ENCODE measurements at places on chromosomes 1 and 21.
A peak's percentile ranks its signal among the peaks of the same experiment; 100 is the strongest.

DNA sequence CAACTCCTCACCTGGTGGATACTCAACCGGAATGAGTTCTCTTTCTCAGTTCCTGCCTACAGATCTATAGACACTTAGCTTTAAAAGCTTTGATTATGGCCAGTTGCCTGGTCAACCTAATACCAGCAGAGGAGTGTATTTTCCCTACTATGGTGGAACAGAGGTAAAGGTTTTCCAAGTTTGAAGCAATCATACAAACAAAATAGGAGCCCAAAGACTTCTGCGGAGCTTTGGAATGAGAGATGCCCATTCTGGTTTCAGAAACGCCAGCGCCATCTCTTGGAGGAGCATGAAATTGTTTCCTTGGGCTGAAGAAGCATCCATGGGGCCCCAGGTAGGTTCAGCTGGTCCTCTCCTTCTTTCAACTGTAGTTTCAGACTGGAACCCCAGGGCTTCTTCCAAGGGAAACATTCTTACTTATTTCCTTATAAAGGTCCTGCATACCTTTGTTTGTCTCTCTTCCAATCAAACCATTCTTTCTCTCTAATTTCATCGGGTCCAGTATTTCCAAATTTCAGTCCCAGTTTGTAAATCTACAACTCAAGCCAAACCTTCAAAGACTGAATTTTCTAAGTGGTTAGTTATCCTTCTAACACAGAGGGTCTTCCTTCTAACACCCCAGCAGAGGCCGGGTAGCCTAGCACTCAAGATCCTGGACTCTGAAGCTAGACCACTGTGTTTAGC, 95.9 kb downstream of the KCNJ15 start:
- DNase-seq: no peak

DNA sequence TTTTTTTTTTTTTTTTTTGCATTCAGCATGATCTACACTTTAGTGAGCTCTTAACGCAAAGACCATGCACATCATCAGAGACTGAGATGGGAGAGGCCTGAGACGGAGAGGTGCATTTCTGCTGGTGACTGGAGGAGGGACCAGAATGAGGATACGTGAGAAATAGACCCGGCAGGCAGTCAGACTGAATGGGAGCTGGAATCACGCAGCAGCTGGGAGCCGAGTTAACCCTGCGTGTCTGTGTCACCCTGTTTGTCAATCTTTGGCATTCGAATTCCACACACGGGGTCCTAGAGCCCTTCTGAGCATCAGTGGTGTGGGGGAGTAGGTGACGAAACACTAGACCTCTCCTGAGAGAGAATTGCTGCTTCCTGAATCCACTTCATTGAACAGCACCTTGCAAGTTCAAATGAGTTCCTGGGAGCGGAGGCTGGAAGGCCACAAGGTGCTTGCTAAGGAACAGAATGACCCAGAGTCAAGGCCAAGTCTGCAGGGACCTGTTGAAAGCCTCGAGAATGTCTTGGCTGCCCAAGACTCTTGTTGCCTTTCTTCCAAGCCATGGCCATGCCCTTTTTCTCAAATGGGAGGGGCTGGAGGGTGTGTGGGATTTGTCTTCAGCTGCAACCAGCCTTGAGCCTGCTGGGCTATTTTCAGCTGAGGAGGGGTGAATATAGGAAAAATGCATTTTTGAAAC, 123.3 kb downstream of the CNIH3 start:
- no peak for DNase-seq

DNA sequence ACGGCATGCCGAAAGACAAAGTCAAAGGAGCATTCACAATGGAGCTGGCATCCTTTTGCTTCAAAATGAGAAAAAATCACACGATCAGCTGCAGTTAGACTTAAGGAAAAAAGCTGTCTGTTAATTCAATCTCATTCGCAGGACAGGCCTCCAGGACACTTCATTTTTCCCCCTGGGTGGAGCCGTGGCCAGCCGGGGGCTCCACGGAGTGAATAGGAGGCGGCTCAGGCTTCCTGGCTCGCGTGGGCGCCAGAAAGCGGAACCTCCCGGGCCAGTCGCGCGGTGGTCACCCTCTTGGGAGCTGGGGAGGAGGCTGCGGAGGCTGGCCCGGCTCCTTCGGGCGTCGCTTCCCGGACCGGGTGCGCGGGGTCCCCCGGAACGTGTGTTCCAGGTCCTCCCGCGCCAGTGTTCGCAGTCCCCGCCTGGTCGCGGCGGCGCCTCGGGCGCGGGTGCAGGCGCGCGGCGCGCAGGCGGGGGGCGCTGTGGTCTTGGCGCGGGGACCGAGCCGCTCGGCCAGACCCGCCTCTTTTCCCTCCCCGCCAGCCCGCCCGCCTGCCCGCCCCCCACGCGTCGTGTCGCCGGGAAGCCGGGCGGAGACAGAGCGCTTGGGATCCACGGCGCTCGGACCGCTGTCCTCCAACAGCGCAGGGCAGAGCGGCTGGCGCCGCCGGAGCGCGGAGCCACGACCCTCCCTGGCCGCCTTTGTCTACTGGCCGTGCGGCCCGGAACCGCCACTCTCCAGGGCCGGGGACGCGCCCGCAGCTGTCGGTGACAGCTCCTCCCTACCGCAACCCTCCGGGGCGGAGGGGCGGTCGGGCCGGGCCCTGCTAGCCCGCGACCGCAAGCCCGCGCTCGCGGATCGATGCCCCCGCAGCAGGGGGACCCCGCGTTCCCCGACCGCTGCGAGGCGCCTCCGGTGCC, at the start of gene RHOU:
TSS of gene RHOU (plus strand) at position 599 of the 921 bp plus-strand sequence. CDS start at position 863, 264 bp downstream.
- DNase-seq: peak; percentile 23

- peak; percentile 24 for DNase-seq
Measured at GRCh38 chr1:4585216-4585615, 69.2 kb upstream of the AJAP1 start.

- DNase-seq: no peak
Measured at GRCh38 chr21:45384656-45385548, 20.1 kb upstream of the COL18A1 start.

DNA sequence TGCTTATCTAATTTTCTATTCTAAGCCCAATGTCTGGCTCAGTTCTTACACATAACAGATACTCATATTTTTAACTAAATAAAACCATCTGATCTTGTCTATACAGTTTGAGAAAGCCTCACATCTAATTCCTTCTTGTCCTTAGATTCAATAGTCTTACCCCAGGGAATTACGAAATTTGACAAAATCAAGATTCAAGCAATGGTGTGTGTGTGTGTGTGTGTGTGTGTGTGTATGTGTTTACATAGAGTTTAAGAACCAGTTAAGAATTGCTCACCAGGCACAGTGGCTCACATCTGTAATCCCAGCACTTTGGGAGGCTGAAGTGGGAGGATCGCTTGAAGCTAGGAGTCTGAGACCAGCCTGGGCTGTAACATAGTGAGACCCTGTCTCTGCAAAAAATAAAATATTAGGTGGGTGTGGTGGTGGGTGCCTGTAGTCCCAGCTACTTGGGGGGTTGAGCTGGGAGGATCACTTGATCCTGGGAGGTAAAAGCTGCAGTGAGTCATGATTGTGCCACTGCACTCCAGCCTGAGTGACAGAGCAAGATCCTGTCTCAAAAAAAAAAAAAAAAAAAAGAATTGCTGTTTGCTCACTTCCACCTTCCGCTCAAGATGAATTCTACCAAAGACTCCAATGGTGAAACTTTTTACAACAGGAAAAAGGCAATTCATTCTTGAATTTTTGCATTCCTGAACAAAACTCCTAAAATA, 6.2 kb downstream of the WDR64 start:
- no peak for DNase-seq

- DNase-seq: no peak
Measured at GRCh38 chr1:237013608-237014007, 9.4 kb upstream of the MT1HL1 start.

DNA sequence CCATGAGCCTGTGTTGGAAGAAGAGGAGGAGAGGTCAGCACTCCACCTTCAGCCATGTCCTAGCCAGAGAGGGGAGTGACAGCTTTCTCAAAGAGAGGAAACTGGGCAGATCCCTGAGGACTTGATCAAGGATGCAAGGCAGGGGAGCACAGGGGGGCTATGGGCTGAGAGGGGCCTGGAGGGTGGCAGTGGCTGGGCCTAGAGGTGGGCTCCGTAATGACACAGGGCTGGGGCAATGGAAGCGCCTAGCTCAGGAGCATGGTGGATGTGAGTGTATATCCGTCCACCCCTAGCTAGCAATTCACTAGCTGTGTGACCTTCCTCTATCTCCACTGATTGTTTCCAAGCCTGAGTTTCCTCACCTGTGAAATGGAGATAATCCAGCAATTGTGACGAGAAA, 32.6 kb downstream of the NEK2 start:
- no peak for DNase-seq

DNA sequence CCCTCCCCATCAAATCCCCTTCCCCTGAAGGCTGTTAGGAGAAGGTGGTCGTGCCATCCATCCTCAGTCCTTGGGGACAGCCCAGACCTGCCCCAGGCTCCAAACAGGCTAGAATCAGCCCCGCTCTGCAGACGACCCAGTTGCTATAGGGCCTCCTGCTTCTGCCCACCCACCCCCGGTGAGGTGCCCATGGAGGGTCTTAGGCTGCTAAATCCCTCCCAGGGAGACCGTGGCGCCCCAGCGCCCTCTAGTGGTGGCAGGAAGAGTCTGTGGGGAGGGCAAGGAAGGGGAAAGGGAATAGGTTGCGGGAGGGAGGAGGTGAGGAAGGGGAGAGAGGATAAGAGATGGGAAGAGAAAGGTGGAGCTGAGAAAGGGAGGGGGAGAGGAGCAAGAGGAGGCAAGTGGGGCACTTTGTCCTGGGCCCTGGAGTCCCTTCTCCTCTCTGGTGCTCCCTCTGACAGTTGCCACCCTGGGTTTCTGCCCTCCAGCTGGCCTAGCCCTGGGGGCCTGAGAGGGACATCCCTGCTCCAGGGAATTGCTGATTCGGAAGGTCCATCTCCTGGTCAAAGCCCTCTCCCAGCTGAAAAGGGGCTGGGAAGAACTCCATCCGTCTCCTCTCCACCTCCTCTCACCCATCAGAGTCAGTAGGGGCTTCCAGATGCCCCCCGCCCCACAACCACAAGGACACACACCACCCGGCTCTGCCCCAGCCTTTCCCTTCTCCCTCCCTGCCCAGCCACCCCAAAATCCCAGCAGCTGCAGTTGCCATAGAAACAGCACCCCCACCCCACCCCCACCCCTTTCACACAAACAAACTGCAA, 55.4 kb downstream of the CAMK2N1 start:
- DNase-seq: no peak

DNA sequence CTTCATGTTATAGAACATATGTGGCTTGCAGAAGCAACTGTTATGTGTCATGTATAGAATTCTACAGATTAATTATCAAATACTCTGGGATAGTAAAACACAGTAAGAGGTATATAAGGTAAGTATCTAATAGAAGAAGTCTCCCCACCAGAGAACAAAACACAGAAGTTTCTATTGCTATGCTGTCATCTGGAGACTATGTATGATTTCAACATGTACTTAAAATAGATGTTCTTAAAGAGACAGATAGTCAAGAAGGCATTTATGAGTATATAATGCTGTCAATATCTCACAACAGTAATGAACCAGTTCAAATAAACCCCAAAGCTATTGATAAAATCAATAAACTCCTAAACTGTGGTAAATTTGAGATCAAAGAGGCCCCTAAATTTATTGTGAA, 8.1 kb upstream of the ADCY10 start:
- DNase-seq: no peak
